ENCODE measurements at places on chromosomes 2 and 18.

DNA sequence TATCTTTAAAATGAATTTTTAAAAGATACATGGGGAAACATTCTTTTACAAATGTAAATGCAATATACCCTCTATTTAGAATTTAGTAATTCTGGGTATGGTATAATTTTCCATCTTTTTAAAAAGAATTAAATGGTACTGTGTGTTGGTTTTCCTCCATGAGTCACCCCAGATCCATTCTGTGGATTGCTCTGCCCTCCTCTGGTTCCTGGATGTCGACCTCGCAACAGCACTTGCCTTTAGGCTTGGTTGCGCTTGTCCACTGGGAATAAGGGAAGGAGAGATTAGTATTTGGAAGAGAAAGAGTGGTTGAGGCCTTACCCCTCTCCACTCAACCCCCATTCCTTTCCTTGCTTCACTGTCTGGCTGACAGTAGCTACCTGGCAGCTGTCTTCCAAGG is 90.4 kb downstream of the FTCDNL1 start:
- no peak for DNase-seq

DNA sequence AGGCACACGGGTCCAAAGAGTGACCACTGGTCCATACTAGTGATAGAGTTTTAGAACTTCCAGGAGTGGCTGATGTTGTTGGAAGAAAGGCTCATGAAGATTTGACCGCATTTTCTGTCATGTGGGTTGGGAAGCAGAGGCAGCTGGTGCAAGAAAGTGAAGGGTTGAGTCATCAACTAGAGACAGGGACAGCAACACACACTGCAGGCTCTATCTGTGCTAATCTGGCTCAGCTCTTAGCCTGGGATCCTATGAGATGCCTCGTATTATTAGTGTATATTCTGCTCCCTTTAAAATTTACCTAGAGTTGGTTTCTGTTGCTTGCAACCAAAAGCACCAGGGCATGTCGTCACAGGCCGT is 2.5 kb upstream of the SH3RF3 start:
- no peak for DNase-seq

DNA sequence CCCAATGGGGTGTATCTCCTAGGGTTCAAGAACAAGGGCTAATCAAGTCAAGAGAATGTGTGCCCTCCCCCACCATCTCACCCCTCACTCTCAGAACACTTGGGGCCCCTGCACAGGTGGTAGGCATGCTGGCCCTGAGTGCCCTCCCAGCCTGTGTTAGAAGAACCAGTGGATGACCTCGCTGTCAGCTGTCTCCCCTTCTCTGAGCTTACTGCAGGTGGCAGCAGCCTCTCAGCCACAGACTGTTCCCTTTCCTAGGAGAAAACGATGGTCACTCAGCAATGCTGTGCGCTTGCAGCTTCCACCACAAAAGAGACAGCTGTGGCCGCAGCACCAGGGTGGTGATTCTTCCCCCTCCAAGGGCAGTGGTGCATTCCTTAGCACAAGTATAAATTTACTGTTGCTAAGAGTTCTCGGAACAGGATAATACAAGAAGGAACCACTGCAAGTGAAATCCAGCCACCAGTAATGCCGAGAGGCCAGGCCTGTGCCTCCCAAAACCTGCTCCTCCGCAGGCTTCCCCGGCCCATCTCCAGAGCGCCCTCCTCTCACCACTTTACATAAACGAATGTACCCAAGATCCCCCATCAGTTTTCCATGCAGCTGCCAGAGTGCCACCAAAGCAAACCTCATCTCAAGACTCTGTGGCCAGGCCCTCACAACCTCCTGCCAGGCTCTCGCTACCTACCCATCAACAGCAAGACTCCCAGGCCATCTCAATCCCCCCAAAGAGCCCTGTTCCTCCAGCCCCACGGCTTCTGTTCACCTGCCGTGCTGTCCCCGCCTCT is 935 bp upstream of the RAMP1 start:
- DNase-seq, result peak; percentile 74

DNA sequence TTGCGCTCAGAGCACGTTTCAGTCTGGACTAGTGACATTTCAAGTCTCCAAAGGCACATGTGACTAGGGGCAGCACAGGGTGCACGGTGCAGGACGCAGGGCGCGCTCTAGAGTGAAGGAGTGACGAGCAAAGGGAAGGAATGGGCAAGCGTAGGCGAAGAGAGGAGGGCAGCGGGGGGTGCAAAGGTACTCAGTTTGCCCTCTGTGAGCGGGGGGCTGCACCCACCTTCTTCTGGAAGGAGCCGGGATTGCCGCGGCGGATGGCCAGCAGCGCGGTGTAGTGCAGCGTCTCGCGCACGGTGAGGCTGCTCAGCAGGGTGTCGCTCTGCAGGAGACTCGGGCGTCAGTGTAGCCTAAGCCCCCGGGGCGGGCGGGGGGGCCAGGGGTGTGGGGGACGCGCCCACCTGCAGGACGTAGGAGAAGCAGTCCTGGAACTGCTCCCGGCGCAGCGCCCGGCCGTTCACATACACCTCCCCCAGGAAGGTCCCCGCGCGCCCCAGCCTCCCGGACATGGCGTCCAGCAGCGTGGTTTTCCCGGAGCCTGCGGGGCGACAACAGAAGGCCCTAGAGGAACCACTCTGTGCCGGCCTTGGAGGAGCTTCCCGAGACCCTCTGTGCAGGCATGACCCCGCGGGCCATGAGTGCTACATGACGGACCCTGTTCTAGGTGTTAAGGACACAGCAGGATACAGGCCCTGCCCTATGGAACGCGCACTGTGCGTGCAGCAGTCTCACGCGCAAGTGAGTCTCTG is 6.9 kb downstream of the ABCG5 start:
- no peak for DNase-seq

- no peak for DNase-seq
Observed at GRCh38 chr2:227347117-227347516, 22.1 kb downstream of the MFF start.

DNA sequence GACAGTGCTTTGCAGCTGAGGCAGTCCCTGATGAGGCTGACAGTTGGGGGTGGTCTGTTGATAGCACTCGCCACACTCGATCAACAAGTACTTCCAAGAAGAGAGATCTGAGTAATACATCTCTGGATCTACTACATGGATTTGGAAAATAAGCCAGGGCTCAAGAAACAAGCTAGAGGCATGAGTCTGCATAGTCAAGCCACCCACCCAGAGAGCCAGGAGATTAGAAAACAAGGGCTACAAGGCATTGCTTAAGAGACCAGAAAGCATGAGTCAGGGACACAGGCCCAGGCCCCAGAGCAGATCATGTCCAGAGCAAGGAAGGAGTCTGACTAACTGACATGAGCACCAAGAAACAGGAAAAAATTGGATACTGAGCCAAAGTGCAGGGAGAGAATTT is 196.9 kb upstream of the CWC22 start:
- no peak for DNase-seq

DNA sequence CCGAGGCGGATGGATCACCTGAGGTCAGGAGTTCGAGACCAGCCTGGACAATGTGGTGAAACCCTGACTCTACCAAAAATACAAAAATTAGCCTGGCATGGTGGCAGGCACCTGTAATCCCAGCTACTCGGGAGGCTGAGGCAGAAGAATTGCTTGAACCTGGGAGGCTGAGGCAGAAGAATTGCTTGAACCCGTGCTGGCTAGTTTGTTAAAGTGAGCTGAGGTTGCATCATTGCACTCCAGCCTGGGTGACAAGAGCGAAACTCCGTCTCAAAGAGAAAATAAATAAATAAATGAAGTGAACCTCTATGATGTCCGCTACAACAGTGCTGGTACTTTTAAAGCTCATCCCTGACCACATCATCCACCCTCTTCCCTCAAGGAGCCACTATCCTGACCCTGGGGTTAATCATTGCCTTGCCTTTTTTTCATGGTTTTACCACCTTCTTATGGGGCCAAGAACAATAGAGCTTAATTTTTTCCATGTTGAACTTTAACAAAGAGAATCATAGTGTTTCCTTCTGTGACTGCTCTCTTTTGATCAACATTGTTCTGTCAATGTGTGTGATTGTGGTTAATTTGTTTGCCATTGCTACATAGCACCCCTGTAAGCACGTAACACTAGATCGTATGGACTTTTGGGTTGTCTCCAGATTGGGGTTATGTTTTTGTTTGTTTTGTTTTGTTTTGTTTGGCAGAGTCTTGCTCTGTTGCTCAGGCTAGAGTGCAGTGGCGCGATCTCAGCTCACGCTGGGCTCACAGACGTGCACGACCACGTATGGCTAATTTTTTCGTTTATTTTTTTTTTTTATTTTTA is 17.1 kb upstream of the ATRAID start:
- DNase-seq, result no peak

GRCh38 chr2:144730711-144731110 is 210.8 kb upstream of the ZEB2 start:
- no peak for DNase-seq

- DNase-seq, result no peak
Observed at GRCh38 chr18:54787121-54787520, 41.2 kb upstream of the RAB27B start.

DNA sequence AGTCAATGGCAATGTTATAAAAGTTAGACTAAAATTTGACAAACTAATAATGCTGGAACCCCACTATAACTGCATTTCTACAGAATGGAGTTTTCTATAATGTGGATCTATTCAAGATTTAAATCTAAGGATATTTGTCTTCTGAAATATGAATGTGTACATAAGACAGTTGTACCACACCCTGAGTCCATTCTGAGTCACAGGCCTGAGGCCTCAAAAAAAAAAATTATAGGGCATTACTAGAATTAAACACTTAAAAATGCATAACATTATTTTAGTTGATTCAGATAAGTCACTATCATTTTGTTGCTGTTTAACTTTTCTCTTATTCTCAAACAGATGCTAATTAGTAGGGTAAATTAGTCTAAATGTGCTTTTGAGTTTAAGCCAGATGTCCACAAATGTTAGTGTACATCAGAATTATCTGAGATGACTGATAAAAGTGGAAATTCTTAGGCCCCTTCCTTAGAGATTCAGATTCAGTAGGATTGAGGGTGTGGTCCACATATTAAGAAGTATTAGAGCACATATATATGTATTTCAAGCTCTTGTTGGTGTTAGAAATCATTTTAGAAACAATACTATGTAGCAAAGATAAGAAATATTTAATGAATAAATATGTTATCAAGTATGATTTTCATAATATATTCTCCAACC is 42.4 kb upstream of the COL5A2 start:
- DNase-seq, result peak; percentile 7

- DNase-seq, result no peak
Observed at GRCh38 chr2:52703004-52703403, 1064.6 kb upstream of the CHAC2 start.

- DNase-seq, result no peak
Observed at GRCh38 chr18:9876867-9877654, 8.7 kb upstream of the TXNDC2 start.

DNA sequence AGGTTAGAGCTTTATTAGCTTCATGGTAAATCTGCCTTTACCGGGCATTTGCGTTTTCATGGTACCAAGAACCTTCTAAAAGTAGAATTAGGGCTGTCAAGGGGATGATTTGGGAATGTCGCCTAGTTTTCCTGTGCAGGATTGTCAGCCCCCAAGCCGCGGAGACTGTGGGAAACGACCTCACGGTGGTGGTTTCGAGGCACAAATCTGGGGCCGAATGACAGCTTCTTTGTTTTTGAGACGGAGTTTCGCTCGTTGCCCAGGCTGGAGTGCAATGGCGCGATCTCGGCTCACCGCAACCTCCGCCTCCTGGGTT is 615 bp upstream of the USP39 start:
- no peak for DNase-seq

GRCh38 chr2:147904051-147904450 is 59.2 kb downstream of the ACVR2A start:
- no peak for DNase-seq

GRCh38 chr2:159600752-159601151 is 15.6 kb downstream of the BAZ2B start:
- no peak for DNase-seq

GRCh38 chr2:218471982-218472381 is 53.1 kb downstream of the VIL1 start:
- DNase-seq, result no peak

DNA sequence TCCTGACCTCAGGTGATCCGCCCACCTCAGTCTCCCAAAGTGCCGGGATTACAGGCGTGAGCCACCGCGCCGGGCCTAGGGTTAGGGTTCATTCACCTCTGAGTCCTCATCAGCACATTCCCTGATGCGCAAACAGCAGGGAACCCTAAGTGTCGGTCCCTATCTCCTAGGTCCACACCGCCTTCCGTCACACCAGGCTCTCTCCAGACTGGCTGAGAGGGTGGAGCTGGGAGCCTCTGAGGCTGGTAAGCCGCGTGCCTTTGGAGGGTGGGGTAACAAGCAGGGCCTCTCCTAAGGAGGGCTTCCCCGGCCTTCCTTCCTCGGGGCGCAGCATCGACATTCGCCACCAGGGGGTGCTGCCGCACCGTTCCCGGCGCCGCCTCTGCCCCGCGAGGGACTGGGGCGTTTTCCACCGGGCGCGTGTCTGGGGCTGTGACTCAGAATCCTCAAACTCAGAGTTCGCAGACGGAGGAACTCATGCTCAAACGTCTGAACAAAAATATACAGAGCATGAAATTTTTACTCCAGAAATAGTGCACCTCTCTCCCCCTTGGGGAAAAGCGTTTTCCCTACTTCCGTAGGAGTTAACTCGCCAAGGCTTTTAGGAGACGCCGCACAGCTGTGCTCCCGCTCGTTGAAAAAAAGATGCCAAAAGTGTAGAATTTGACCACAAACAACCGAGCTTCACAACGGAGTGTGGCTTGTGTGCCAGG is 63.9 kb upstream of the ASAP2 start:
- DNase-seq, result peak; percentile 88

DNA sequence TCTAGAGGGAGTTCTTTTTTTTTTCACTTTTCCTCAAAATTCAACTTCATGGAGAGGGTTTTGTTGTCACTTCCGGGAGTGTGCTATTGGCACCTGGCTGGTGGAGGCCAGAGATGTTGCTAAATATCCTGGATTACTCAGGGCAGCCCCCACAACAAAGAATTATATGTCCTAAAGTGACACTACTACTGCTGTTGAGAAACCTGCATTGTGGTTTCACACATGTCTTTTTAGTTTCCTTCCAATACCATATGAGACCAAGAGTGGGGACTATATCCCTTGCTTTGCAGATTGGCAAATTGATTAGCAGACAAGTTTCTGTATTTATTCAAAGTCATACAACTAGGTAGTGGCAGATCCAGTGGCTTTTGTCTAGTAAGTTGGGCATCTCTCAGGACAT is 826.8 kb downstream of the TRIB2 start:
- no peak for DNase-seq

- no peak for DNase-seq
Observed at GRCh38 chr2:203878063-203878462, 10.5 kb downstream of the CTLA4 start.

- DNase-seq, result no peak
Observed at GRCh38 chr18:48402953-48403352, 6.2 kb downstream of the ZBTB7C start.

- DNase-seq, result no peak
Observed at GRCh38 chr2:233131936-233132720, 72.0 kb downstream of the INPP5D start.

GRCh38 chr18:13992826-13993540 is 77.6 kb upstream of the MC2R start:
- DNase-seq, result no peak

DNA sequence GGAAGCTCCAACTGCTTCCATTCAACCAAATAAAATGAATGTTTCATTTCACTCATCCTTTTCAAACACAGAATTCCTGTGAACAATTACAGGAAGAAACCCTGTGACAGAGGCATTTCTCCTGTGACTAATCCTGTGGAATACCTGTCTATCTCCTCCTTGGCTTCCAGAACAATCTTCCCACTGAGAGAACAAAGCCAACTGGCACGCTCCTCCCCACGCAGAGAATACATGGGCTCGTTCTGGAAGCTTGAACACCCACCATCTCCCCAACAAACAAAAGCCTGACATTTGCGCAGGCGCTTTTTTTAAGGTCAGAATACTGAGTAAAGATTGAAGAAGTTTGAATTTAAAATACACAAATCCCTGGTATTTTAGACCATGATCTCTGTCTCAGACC is 104.7 kb upstream of the SLC66A3 start:
- no peak for DNase-seq

- DNase-seq, result no peak
Observed at GRCh38 chr2:229901819-229902218, 20.0 kb downstream of the TRIP12 start.
